ENCODE measurements at places on chromosomes 1 and 21.

DNA sequence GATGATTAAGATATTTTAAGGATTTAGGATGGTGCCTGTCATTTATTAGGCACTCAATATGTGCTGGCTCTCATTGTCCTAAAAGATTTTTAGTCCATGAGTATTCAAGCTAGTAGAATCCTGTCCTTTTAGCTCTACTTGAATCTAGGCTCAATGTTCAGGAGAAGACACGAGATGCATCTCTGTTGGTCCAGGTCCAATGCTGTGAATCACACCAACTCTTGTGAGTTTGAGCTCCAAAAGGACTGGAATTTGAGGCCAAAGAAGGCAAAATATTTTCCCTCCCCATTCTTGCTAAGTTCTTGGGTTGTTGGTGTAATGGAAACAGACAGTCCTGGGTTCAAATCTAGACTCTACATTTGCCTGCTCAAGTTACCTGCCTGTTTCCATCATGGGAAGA is 1.4 kb upstream of the PODN start:
- DNase-seq = peak; percentile 95

DNA sequence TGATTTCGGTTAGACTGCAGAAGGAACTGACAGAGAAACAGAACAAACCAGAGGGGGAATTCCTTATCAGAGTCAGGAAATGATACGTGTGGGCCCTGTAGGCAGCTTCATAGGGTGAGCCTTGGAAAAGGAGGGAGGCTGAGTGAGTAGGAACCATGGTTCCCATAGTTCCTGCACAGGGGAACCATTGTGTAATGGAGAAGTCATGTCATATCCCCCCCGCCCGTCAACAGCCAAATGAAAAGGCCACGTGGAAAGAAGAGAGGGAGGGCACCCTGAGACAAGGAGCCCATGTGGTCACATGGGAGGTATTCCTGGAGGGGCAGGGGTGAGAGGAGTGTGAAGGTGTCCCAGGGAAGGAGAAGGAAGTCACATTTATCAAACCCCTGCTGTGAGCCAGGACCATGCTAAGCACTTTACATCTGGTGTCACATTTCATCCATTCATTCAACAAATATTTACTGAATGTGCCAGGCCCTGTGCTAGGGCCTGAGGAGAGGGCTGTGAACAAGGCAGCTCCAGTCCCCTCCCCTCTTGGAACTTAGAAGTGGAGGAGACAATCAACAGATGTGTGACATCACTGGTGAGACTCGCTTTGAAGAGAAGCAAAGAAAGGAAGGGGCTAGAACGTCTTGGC is 15.7 kb upstream of the FGR start:
- DNase-seq = peak; percentile 76

- DNase-seq = no peak
These were observed 6.7 kb downstream of the CSTB start for GRCh38 chr21:43769325-43769958.

- DNase-seq = no peak
These were observed 666.2 kb upstream of the CAMK1G start for GRCh38 chr1:208917281-208917680.

- peak; percentile 2 for DNase-seq
These were observed 68.0 kb downstream of the LMX1A start for GRCh38 chr1:165288350-165289120.

GRCh38 chr1:110272045-110272444 is 61.9 kb downstream of the KCNC4 start:
- DNase-seq = peak; percentile 38

DNA sequence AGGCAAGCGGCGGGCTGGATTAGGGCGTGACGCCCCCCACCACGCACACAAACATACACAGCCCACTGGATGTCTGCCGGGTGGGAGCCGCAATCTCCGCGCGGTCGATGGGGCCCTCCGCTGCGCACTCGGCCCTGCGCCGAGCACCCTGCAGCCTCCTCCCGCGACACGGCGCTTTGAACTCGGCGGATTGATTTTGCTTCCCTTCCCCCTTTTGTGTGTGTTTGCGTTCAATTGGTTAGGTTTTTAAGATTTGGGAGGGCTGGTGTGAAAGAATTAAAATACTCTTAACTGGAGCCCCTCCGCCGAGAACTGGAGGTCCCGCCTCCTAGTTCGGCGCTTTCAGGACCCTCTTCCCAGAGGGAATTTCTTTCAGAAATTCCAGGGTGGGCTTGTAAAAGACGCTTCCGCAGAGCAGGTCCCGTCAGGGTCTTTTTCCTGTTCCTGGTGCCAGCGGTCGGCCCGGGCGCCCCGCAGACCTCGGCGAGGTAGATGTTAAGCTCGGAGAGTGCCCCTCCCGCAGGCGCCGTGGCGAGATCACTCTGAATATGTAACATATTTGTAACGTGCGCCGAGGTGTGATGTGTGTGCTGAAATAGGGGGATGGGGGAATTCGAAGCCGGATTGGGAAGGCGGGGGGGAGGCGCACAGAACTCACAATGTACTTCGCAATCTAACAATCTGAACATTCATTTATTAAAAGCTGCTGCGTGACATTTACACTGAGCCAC is 8.0 kb upstream of the BARHL2 start:
- DNase-seq = no peak

- no peak for DNase-seq
These were observed 125.1 kb downstream of the CACNA1E start for GRCh38 chr1:181608386-181608785.

- DNase-seq = peak; percentile 69
These were observed 158.3 kb downstream of the FGGY start for GRCh38 chr1:59455206-59455605.

DNA sequence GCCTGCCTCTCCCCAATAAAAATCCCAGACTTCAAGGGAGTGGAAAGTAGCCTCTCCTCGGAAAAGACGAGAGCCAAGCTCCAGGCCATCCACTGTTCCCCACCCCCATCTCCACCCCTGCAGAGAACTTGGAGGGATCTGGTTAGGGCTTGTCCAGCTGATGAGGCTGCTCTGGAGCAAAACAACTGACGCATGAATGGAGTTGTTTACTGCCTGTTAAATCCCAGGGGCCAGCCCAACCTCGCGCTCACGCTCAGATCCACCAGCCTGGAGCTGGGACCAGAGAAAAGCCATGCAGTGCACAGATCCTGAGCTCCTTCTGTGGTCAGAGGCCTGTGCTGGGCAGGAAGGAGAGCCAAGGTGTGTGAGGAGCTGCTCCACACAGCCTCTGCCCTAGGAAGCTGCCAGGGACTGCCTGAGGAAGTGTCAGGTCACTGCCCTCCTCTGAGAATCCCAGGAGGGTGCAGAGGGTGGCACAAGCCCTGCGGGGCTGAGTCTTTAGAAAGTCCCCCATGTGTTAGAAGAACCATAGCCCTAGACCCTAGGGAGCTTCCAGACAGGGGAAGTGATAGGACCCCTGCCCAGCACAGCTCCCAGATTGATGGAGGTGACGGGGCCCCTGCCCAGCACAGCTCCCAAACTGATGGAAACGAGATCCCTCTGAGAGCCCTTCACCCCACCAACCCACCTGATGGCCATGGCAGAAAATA is 109.0 kb upstream of the IPO9 start:
- peak; percentile 88 for DNase-seq

GRCh38 chr1:111320066-111320879 is 29.6 kb downstream of the CHIA start:
- no peak for DNase-seq

DNA sequence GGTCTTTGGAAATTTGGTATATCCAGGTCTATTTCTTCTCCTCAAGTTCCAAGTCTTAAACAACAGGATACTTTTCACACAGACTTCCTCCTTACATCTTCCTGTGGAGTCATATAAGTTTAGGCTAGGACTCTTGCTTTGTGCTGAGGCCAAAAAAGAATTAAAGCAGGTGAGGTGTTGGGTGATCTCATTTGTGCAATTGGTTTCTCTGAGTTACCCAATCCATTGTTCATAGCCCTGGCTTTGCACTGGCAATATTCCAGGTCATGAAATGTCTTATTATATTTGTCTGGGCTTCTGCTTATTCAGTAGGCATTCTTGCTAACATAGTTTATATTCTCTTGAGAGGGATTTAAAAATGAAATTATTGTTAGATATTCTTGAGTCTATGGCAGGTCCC is 14.1 kb upstream of the KIAA0040 start:
- no peak for DNase-seq

DNA sequence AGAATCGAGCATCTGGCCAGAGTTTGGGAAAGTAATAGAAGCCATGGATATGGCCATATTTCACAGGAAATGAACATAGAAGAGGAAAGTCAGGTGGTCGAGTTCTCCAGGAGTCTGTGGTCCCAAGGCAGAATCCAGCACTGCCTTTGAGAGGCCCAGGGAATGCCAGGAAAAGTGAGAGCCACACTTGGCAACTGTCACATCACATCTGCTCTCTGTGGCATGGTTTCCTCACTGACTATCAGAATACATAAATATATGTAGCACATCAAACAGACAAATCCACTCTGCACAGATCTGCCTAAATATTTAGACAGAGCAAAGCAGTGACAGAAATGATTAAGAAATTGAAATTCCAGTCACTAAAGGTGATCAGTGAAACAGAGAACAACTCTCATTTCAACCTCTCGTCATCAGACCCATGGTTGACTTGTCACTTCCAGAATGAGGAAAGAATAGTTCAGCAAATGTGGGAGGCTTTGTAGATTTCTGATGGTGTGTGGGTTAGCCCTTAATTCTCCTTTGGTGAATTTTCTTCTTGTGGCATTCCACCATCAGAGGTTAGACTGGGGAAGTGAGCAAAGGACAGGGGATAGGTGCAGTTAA is 58.8 kb upstream of the MAN1A2 start:
- DNase-seq = no peak

DNA sequence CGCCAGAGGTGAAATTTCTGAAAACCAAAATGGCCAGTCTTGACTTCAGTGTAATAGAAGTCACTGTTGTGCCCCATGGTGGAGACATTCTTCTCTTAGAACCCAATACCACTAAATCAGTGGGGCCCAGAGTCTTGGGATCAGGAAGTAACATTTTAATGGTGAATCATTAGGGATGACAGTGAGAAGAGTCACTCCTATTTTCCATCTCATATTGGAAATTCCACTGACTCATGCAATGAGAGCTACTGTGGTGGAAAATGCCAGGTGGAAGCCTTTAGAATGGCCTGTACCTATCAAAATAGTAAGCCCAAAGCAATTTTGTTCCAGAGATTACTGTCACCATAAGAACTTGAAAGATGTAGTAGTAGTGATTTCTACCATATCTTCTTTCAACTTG is 20.6 kb upstream of the PPM1J start:
- DNase-seq = peak; percentile 67

- no peak for DNase-seq
These were observed 27.4 kb downstream of the TIAM1 start for GRCh38 chr21:31316488-31317169.

- peak; percentile 10 for DNase-seq
These were observed 34.9 kb upstream of the VASH2 start for GRCh38 chr1:212915245-212916091.
